ENCODE measurements at places on chromosomes 7 and 10.
A peak's percentile ranks its signal among the peaks of the same experiment; 100 is the strongest.

DNA sequence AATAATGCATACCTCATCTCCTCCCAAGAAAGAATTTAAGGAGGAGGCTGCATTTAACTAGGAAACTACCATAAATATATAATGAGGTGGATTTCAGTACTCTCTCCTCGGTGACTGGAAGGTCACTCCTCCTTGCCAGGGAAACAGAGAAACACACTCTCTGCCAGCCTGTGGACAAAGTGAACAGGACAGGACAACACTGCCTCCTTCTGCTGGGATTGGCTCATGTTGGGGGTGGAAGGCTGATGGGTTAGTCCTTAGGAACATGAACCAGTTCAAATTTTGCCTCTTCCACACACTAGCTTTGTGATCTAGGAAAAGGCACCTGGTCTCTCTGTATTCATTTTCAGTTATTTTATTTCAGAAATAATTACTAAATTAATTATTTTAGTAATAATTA is 50.6 kb upstream of the STEAP4 start:
- DNase-seq: no peak

DNA sequence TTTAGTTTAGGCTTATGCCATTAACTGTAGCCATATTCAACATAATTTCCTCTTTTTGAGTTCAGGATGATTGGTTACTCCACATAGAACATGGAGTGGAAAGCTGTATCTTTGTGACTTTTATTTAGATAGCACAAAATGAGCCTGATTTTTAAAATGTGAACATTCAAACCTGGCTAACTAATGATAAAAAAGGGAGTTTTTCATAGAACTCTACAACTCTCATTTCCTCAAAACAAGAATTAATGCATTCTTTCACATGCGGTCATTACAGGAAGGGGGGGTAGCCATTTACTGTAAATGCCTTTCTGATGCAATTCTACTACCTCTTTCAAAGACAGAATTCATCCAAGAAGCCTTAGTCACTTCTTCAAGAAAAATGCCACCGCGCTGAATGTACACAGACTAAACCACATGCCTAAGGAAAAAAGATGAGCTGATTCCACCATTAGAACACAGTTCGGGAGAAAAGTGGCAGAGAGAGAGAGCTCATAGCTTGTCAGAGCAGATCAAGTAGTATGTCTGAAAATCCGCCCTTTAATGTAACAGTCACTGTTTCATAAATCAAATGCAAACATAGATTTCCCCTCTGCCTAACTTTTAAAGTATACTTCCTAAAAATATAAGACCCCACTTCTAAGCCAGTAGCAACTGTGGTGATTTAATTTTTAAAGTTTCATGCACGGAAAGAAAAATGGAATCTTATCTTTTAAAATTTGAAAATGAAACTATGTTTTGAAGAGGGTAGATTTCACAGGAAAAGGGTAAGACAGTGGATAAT is 226.4 kb upstream of the KLF14 start:
- no peak for DNase-seq

DNA sequence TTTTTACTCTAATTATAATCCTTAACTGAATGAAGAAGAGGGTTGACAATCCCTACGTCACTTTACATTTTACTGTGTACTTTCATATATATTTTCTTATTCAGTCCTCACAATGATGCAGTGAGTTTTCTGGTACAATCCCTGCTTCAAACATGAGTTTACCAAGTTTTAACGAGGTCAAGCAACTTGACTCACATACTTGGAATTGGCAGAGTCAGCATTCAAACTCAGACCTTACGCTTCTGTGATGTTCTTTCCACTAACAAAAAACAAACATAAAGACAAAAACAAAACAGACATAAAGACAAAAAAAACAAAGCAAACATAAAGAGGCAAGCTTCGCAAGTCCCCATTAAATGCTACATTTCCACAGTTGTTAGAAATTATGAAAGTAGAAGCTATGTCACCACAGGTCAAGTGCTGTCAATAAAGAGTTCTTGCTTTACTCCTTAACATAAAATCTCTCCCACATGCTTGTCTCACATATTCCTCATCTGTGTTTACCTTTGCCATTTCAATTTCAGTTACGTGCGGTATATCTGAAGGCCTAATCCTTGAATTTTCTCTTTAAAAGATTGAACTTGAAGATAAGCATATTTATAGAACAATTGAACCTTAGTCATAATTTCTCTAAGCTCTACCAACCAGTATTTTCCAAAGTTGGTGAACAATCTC is 217.3 kb downstream of the CELF2 start:
- no peak for DNase-seq

- DNase-seq: no peak
Measured at GRCh38 chr10:10564081-10564794, 453.4 kb upstream of the CELF2 start.

DNA sequence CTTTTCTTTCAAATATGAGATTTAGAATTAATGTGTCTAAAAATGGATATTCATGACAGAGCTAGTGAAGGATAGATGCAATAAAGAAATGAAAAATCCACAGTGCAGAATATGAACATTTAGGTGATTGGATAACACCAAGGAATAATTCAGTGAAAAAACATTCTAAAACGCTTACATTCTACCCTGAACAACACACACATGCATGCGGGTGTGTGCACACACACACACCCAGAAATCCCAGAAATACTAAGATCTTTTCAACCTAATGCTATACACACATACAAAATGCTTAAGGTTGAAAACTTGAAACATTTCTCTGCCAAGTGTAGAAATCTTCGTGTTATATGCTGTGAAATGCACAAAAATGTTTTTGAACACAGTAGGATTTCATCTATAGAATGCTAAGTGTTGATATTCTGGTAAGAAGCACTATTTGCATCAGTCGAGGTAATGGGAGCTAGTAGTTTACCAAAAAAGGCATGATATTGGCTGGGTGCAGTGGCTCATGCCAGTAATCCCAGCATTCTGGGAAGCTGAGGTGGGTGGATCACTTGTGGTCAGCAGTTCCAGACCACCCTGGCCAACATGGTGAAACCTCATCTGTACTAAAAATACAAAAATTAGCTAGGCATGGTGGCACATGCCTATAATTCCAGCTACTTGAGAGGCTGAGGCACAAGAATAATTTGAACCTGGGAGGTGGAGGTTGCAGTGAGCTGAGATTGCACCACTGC is 600.6 kb downstream of the PHTF2 start:
- DNase-seq: no peak

GRCh38 chr7:70134029-70134770 is 535.9 kb downstream of the AUTS2 start:
- no peak for DNase-seq

- DNase-seq: no peak
Measured at GRCh38 chr7:67348171-67348570, 351.5 kb downstream of the TYW1 start.

DNA sequence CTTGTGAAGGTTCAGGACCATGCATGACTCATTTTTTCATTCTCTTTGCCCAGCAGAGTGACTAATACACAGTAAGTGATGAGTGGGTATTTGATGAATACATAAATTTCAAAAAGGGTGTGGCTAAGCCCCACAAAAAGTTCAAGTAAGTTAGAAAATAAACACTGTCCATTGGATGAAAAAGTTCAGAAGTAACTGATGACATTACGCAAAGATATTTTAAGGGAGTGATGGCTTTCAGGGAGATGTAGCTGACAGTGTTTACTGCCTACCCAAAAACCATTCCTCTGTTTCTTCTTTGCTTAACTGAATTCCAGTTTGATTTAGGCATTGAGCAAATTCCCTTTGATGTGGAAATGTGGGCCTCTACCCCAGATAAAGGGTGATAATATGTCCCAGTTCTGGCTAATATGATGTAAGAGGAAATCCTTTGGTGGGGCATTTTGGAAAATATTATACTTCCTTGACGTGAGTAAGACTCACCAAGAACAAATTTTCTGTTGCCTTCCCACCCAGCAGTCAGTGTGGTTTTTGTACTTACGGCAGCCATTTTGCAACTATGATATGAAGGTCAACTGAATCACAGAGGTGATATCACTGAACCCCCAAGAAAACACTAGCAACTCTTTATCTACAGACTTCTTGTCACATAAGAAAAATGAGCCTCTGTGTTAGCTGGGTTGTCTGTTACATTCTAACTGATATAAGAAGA is 29.0 kb upstream of the EBLN1 start:
- DNase-seq: no peak

GRCh38 chr7:51033727-51034520 is 251.2 kb upstream of the GRB10 start:
- DNase-seq: no peak

- DNase-seq: no peak
Measured at GRCh38 chr7:96562458-96562857, 147.2 kb downstream of the SEM1 start.

GRCh38 chr7:102018876-102019275 is 201.4 kb downstream of the CUX1 start:
- no peak for DNase-seq

GRCh38 chr7:150668472-150668911 is 17.0 kb upstream of the GIMAP2 start:
- DNase-seq: peak; percentile 24

- DNase-seq: no peak
Measured at GRCh38 chr10:31299119-31299518, 19.9 kb upstream of the ZEB1 start.

DNA sequence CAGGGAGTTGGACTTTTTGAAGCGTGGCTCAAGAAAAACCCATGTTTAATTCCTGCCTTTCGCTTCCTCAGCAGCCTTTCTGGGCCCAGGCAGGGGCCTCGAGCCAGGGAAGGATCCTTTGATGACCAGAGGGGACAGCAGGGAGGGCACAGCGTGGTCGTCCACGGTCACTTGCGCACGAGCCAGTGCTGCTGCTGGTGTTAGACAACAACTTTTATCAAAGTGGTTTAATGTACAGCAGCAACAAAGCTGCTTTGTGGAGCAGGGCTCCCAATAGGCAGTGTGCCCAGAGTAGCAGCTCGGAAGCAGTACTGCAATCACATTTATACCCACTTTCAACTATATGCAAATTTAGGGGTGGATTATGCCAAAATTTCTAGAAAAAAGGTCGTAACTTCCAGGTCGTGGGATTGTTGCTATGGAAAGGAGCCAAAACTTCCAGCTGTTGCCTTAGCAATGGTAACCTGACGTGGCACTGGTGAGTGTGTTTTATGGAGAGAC is 6.1 kb downstream of the GIMAP1 start:
- no peak for DNase-seq

DNA sequence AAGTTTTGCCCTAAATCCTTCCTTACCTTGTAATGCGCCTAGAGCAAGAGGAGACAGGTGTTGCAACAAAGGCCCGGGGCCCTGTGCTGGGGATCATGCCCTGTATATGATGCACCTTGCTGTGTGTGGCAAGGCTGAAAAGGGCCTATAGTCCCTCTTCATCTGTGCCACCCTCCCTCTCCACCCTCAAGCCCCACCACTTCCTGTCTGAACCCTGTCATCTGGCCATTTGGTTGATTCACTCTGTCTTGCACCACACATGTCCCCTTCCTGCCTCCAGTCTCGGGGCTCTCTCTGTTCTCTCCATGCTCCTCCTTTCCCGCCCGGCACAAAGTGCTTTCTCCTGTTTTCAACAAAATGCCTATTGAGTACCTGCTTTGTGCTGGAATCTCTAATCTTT is 11.5 kb upstream of the MALSU1 start:
- no peak for DNase-seq

Data from stimulated activated CD4-positive, alpha-beta T cell treated with anti-CD3 and anti-CD28 coated beads, Interleukin-15, amount 100 ng/mL, for 1 hour (primary cell).